CD4-positive, alpha-beta T cell treated with Interleukin-10 for 1 hour (primary cell): ENCODE measurements at places on chromosomes 3 and 15.

DNA sequence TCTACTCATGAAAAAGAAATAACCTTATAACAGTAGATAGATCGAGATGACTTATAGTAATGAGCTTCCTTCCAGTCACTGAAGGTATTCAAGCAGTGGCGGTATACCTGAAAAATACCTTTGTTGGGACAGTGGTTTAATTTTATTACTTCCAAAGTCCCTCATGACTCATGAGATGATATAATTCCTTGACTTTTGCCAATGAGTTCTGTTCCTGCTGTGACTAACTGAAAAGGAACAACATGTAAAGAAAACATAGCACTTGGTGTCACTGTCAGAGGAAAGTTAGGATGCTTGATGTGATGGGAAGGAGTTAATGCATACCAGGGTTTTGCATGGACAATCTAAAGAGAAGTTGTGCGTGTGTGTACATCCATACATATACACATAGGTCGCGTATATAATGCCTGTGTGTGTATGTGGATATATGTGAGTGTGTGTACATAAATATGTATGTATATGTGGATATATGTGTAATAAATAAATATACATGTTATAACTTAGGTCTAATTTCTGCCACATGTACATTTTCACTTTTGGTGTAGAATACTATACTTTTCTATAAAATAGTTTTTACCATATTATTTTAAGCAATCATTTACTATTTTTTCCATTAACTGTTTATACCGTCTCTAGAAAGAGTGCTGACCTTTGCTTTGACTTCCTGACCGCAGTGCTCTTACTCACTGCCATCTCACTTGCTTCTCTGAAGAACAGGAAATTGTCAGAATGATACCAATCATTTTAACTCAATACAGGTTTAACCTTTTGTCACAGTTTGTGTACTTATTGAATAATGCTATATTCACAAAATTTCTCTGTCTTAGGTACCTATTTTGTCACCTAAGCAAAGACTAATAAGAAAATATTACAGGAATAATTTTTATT, 12.6 kb upstream of the PAK2 start:
- DNase-seq, result peak; percentile 34

GRCh38 chr15:38885471-38885952, 320.9 kb upstream of the RASGRP1 start:
- no peak for DNase-seq

- DNase-seq, result no peak
Measured at GRCh38 chr3:197354568-197355001, 56.2 kb upstream of the DLG1 start.

GRCh38 chr3:52420388-52420787, 24.5 kb downstream of the SEMA3G start:
- no peak for DNase-seq

DNA sequence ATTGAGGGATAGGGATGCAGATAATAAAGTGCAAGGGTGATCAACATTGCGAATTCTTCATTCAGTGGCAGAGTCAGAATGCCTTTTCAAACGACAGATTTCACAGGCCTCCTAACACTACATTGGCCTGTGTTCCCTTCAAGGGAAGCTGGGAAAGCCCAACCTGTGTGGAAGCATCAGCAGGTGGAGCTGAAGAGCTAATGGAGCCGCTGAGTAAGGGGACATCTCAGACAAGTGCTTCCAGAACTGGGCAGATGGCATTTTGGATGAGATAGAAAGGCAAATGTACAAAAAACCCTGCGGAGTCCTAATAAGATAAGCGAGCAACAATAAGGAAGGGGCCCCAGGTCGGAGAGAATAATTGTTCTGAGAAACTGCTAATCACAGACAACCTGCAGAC, 8.5 kb upstream of the SLC24A5 start:
- DNase-seq, result no peak

GRCh38 chr3:146832857-146833458, 227.8 kb upstream of the PLSCR5 start:
- no peak for DNase-seq

- no peak for DNase-seq
Measured at GRCh38 chr3:140205598-140205997, 270.6 kb downstream of the CLSTN2 start.

- no peak for DNase-seq
Measured at GRCh38 chr3:55288657-55289056, 198.4 kb downstream of the WNT5A start.

- no peak for DNase-seq
Measured at GRCh38 chr15:48440084-48440483, 108.9 kb downstream of the DUT start.

DNA sequence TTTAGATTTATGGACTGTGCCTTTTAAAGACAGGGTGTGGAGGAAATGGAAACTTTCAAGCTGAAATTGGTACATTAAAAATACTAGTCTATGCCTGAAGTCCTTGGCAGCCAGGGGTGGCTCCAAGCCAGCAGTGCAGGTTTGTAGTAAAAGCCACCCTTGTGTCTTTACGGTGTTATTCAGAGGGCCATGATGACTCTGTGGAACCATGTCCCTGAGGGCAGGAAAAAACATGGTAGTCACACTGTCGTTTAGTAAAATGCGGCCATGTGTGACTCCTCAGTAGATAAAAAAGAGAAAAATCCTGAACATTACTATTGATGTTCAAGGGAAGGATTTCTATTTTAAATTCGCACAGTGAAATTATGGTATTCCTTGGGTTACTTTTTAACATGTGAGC, 2.7 kb downstream of the FAN1 start:
- no peak for DNase-seq

DNA sequence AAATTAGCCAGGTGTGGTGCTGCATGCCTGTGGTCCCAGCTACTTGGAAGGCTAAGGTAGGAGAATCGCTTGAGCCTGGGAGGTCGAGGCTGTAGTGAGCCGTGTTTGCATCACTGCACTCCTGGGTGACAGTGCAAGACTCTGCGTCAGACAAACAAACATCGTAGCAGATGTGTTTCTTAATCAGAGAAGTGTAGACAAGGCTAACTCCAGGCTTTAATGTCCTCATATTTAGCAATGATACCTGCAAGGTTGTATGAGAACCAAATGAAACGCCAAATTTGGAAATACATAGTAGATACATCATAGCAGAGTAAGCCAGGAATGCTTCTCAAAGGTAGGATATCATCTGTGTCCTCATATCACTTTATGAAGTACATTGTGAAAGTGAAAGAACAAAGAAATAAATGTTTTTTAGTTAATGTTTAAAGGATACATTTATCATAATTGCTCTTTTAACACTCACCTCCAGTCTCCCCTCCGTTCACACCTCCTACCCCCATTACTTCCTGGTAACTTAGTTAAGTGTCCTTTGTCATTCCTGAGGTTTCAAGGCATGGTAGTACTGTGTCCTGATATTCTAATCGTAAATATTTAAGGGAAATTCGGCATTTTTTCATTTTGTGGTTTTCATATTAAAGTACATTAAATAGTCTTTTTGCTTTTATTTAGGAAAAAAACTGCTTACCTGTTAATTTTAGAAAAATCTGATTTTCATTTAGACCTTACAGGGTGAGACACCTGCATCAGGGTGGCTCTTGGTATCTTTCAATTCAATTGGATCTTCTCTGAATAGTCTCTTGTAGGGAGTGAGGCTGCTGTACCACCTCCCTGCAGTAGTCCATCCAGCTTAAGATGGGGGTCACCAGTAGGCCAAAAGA, 96.1 kb downstream of the OPA1 start:
- no peak for DNase-seq

DNA sequence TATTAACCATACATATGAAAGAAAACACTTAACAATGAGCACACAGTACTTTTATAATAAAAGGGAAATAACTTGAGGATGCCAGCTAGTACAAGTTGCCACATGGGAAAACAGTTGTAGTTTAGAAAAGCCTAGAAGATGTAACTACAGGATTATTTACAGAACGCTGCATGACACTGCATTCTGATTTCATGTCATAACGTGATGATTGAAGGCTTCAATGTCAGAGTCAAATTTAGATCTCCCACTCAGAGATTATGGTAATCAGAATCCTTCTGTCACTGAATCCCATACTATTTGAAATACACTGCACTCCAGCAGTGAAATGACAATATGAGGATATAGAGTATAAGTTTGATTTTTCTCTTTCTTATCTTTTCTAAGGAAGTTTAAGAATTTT, 253.9 kb upstream of the LRRN1 start:
- DNase-seq, result no peak

DNA sequence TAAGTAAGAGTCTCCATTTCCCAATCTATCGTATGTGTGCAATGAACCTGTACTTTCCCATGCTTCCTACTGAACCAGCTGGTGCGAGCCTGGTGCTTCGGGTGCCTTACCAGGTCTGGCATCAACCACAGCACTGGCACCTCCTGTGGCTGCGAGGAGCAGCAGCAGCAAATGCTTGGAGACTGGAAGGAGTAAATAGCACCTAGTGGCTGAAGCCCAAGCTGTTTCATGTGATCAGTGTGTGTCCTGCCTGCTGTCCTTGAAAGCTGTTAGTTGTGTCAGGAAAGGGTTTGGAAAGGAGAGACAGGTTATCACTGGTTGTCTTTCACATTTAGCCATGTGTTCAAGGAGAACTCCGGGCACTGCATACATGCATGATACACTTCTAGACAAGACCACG, 31.8 kb downstream of the PCOLCE2 start:
- DNase-seq, result no peak

DNA sequence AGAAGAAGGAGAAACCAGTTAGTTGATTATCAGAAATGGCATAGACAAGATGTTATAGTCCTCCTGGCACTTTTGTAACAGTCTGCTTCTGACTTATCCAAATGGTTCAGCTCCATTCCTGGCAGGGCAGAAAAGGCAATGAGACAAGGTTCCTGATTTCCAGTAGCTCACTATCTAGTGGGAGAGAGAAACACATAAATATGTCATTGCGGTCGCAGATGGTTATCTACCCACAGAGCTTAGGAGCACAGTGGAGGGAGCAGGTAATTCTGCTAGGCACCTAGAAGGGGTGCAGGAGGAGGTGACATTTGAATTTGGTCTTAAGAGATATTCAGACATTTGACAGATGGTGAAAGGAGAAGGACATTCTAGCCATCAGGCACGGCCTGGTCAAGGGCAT, 78.1 kb downstream of the TAMM41 start:
- no peak for DNase-seq

GRCh38 chr3:147915057-147915456, 505.9 kb downstream of the ZIC1 start:
- no peak for DNase-seq

- DNase-seq, result no peak
Measured at GRCh38 chr3:196624907-196625306, 14.6 kb upstream of the NRROS start.

DNA sequence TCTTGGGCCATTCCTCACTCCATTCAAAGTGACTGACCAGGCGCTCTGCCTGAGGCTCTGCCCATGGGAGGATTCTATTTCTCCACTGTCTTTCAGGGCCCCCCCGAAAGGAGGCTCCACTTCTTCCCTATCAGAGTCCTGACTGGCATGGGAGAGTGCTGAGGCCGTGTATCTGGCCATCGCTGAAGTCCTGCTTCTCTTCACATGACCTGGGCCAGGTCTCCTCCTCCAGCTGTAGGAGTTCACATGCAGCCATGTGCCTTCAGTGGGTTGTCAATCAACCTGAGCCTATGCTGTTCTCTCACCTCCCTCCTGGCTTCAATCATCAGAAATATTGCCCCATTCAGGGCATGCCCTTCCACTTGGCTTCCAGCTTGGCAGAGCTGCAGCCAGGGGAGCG, 12.8 kb upstream of the APBA2 start:
- no peak for DNase-seq

GRCh38 chr3:127834771-127835170, 12.5 kb upstream of the MGLL start:
- DNase-seq, result no peak

DNA sequence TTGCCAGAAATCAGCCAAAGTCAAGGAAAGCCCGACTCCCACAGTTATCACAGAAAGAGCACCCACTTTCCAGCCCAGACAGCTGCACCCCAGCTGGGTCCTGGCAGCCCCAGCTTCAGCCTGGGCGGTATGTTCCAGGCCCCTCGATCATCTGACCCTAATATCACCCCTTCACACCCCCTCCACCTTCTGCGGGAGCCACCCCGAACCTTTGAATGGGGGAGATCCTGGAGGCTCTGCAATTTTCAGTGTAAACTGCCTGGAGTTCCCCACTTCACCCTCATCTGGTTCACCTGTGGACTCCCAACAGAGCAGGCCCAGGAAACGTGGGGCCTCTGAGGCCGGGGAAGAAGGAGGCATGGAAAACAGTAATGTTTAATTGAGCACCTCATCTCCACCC, 5.9 kb downstream of the PRSS50 start:
- no peak for DNase-seq

- DNase-seq, result peak; percentile 2
Measured at GRCh38 chr3:106299300-106300098, 430.7 kb upstream of the CBLB start.

DNA sequence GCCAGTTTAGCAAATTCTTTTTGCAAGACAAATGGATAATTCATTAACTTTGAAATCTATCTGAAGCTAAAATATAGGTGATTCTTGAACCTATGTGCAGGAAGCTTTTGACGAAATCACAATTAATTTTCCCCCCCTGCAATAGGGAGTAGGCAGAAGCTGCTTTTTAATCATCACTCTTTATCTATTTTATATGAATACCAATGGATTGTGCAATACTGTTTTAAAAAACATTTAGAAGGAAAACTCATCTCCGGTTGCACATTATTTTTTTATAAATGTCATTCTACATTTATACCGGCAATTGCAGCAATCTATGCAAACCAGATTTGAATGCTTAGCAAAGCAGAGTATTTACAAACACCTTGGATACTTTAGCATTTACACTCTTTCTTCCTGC, 121.1 kb upstream of the TMCO5A start:
- no peak for DNase-seq

DNA sequence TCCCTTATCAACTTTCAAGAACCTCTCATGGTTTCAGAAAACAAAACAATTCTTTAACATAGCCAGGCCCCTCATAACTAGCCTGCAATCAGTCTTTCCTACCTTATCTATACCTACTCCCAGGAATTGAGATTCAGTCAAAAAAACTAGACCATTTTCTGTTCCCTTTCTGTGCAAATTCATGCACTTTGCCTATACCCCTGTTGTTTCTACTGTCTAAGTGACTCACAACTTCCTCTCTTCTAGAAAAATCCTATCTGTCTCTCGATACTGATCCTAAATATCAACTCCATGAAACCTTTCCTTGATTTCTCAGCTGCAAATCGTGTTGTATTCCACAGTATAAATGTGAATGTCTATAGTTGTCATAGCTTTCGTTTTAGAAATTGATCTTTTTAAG, 10.9 kb upstream of the IL1RAP start:
- no peak for DNase-seq

DNA sequence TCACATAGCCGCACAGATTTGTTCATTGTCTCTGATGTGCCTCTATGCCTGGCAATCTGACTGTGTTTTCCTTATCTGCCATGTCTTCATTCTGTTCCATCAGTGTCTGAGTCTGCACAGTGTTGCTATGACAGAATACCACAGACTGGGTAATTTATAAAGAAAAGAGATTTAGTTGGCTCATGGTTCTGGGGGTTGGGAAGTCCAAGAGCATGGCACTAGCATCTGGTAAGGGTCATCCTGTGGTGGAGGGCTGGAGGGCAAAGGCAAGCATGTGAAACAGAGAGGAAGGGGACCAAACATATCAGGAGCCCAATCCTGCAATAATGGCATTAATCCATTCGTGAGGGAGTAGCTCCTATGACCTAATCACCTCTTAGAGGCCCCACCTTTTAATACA, 11.9 kb upstream of the HCN4 start:
- no peak for DNase-seq
